ENCODE measurements at places on chromosomes 2 and 18.

GRCh38 chr18:59388817-59389216 is 29.8 kb upstream of the LMAN1 start:
- no peak for DNase-seq

DNA sequence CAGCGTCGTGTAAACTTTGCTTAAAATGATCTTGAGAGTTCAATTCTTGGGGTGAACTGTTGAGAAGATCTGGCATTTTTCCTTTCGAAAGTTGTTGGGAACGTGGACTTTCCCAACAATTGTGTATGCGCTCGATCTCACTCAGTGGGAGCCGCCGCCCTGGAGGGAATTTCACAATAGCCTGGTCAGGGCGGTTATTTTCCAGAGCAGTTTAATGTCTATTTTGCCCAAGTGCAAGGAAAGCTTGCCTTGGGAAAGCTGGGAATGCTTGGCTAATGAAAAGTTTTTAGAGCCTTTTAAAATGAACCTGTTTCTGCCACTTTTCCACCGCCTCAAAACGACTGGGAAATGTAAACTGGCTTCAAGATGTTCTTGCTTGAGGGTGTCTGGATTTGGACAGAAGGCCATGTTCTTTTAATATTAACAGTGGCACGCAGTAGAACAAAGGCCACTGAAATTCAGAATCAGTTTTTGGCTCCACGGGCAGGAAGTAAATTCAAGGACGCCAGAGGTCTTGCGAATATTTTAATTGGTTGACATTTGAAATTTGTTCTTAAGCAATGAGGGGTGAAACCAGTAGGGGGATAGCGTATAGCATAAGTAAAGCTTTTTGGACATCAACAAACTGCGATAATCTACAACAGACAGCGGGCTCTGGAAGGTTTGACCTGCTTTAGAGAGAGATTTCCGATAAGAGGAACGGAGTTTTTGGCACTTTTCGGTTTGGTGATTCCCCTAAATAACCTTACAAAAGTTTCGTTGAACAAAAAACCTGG is 1.2 kb downstream of the CFLAR start:
- DNase-seq: peak; percentile 95

DNA sequence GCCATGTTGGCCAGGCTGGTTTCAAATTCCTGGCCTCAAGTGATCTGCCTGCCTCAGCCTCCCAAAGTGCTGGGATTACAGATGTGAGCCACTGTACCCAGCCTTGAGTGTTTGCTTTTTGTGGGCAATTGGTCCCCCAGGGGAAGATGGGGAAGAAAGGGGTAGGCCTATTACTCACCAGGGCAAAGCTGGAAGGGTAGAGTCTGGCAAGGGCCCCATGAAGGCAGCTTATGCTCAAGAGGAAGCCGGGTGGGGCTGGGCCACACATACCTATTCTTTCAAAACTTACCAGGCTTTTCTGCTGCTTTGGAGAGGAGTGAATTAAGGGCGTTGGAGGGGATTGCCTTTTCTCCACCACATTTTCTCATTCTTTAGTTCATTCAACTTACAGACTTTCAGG is 24.5 kb upstream of the CD28 start:
- DNase-seq: no peak

DNA sequence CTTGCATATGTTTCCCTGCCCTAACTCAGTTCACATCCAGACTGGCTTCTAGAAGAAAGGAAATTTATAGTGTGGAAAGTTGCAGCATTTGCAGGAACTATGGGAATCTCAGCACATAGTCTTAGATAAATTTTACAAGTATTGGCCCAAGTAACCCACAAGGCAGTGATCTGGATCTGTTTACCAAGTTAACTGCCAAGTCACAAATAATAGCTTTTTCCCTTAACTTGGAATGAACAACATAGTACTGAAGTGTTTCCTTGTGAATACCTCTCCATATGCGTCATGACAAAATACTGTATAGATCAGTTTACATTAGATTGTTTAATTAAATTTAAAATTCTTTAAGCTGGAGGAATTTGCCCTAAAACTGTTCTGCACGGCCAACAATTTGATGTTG is 255.8 kb upstream of the EPAS1 start:
- DNase-seq: no peak

DNA sequence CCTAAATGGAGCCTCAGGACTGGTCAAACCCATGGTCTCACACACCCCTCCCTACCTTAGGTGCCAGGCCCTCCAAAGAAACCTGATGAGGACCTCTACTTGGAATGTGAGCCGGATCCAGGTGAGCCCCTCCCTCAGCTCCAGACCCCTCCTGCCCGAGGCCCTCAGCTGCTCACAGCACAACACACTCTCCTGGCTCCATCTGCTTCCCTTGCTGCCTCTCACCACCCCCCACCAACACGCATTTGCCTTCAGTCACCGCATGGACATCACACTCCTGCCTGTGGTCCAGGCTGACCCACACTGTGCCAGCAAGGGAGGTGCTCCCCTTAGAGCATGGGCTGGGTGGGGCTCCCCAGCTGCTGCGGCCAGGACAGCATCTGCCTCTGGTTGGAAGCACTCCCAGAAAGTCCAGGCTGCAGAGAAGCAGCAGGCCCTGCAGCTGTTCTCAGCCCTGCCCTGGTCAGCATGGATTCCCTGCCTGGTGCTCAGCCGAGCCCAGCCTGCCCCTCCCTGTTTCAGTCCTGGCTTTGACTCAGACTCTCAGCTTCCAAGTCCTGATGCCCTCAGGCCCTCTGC is 15.1 kb downstream of the SH2D6 start:
- DNase-seq: no peak

- DNase-seq: no peak
Measured at GRCh38 chr2:226862623-226863022, 26.8 kb downstream of the RHBDD1 start.
